Panc1 (cell line): ENCODE measurements at places on chromosomes 3 and 15.

DNA sequence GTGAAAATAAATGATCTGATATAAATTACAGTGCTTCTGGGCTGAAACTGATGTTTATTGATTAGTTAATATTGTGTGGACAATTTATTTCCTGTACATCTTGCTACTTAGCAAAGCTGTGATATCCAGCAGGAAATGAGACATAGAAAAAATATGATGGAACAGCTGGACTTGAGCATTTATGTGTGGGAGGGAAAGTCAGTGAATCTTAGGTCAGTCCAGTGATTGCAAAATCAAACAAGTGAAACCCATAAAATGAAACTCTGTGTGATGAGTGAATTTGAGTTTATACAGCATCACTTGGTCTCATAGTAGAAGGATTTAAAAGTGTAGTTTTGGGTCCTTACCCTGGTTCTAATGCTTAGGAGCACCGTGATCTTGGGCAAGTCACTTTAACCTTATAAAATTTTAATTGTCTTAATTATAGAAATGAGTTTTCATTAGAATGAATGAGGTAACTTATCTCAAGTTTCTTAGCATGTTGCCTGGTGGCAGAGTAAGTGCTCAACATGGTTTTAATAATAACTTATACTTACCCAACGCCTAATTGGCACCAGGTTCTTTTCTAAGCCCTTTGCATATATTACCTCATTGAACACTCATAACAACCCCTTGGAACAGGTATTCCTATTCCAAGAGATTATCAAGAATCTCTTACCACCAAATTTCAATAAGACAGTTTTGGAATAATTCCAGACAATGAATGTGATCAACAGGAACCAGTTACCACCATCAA lies 194.6 kb downstream of the ADAMTSL3 start:
- DNase-seq, result no peak

DNA sequence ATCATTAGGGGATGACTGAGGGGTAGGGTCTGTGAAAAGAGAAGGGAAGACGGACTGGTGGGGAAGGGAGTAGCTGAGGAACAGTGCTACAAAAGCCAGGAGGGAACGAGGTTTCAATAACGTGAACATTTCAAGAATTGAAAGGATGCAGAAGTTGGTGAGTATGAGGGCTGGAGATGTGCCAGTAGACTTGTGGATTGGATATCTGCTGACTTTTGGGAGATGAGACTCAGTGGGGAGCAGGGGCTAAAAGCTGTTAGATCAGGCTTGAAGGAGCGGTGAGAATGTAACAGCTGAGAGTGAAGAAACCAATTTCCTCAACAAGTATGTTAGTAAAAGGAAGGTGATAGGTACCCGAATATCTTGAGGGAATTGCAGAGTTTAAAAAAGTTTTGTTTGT lies 65.2 kb downstream of the GTPBP8 start:
- DNase-seq, result no peak

- no peak for DNase-seq
These were observed 14.4 kb upstream of the TMC3 start for GRCh38 chr15:81388436-81388770.

DNA sequence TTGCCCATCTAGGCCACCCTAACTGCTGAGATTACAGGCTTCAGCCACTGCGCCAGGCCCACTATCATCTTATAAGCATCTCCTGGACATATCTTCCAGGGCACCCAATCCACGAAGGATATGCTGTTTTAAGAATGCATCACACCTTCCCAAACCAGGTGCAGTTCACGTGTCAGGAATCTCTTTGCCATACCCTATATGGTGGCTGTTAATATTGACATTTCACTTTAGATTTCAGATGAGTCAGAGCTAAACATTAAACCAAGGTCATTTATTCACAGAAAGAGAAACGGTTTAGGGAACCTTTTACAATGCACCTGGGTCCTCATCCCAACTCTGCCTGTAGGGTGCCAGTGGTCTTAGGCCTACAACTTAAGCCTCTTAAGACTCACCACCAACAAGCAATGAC lies 85.7 kb downstream of the TBL1XR1 start:
- DNase-seq, result no peak

GRCh38 chr3:114290911-114291901 lies 2.6 kb upstream of the TIGIT start:
- DNase-seq, result peak; percentile 24

DNA sequence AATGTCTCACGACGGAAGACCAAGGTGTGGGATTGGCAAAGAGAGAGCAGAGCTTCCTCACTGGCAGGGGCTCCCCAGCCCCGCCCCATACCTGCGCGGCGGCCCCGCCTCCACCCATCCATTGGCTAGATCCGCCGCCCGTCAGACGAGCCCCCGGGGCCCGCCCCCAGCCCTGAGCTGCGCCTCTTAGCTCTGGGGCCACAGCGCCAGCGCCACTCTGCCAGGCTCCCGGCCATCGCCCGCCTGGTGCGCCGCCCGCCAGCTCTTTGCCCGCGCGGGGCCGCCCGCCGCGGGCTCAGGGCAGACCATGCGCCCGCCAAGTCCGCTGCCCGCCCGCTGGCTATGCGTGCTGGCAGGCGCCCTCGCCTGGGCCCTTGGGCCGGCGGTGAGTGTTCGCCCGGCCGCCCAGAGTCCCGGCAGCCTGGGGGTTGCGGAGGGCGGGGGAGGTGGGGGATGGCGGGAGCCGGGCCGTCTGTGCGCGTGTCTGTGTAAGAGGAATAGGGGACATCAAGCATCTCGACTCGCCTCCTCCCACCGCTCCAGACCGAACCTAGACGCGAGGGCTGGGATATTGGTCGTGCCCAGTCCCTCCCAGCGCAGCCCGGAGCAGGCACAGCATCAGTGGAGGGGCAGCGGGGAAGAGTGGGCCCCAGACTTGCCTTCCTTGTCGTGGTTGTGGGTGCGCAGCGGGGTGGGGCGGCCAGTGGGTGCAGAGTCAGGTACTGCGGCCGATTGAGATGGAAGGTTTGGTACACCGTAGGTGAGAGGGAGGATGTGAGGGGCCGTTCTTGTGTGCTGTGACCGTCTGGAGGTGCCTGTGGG lies at the start of gene VIPR1:
Gene VIPR1 (plus strand): TSS at position 215 of the 822 bp plus-strand sequence. CDS start 93 bp downstream, at position 308.
- DNase-seq, result no peak

DNA sequence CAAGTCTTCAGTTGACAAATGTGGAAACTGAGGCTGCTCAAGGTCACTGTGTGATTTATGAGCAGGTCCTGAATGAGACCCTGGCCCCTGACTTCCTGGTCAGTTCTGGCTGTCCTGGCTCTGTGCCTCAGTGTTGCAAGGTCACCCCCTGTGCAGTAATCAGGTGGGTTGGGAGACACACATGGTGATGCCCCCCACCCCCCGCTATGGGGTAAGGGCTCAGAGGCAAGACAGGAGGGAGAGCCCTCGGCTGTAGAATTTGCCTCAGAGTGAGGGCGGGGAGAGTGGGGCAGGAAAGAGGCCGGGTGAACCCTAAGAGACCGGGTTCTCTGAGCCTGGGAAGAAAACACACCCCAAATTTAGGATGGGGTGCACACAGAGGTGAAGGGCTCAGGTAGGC lies 98.5 kb downstream of the MEGF11 start:
- DNase-seq, result no peak

GRCh38 chr15:61621146-61621545 lies 392.0 kb upstream of the RORA start:
- DNase-seq, result no peak

GRCh38 chr3:146968204-146968651 lies 363.1 kb upstream of the PLSCR5 start:
- DNase-seq, result no peak

- DNase-seq, result no peak
These were observed 797 bp downstream of the MAP3K13 start for GRCh38 chr3:185363662-185364203.

DNA sequence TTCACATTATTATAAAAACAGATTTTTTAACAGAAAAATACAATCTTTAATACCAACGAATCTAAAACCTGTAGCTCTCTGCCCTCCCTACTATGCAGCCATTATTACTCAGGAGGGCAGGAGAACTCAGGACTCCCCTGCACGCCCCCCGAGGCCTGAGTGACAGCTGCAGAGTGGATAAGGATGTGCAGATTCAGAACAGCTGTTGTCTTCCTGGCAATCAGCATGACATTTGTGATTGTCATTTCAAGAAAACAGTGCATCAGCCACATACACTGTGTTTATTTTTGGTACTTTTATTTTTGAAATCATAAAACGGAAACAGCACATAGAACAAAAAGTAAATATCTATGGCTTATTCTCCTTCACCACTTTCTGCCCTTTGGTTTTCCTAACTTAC lies 450.8 kb downstream of the OCA2 start:
- DNase-seq, result no peak

DNA sequence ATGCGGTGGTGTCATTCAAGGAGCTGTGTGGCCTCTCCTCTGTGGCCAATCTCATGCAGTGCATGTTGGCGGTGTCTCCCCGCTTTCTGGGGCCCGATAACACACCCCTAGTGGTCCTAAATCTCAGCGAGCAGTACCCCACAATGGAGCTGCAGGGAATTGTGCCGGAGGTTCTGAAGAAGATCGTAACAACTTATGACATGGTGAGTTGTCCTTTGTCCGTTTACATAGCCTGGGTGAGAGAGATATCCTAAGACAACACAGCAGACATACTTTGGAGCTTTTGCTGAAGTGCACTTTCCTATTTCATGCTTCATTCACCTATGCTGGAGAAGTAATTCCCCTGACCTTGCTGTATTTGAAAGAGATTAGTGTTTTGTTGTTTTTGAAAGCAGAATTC lies 130.0 kb downstream of the PLCL2 start:
- no peak for DNase-seq

DNA sequence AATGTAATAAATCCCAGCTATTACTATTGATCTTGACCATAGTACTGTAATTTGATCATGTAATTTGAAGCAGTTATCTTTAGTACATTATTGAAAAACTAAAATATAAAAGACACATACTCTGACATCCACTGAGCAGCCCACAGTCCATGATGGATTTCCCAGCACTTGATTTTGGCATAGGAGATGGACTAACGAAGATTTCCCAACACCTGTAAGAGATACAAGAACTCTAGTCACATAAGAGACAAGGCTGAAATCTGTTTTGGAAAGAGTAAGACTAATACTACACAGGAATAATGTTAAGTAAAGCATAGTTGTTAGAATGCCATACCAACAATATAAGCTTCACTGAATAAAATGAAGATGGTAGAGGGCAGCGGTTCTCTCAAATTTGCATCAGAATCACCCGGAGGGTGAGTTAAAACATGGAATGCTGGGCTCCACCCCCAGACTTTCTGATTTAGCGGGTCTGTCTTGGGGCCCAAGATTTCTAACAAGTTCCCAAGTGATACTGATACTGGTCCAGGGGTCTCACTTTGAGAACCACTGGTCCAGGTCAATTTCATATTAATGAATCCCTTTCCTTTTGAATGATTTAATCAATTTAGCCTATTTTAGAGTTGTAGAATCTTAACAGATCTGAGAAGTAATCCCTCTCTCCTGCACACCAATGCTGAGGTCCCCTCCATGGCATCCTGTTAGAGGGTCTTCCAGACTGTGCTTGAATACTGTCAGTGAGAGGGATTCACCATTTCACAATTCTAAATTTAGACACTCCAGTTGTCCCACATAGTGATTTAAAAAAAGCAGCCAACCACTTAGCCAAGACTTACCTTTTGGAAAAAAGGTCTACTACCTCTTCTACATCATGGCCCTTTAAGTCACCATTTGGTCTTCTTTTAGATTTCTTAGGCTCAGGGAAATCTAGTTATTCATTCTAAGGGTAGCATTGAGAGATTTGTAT lies 11.5 kb downstream of the RABL3 start:
- no peak for DNase-seq

DNA sequence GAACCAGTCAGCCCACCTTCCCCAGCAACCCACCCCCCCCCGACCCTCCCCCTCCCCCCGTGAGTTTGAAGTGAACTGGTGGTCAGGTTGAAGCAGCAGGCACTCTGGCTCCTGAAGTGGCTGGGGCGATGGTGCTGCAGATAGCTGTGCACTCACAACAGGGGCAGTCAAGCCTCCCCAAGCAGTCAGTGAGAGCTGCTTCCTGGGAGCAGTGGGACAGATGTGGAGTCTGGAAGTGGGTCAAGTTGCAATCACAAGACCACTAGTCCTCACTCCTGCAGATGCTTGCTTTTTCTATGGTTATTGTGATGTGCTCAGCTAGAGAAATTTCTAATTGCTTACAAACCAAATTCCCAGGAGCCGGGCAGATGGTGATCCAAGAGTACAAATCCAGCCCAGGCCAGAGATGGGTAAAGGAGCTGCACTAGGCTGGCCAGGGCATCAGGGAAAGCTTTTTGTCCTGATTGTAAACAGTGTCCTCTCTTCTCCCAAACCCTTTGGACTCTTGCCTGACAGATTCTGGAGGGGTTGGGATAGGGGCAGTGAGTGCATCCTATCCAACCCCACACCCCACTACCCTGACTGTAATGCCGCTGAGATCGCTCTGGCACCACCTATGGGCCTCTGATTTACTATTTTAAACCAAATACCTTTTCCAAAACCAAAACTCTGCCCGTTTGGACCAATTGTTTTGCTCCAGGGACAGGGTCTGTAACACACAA lies 9.8 kb upstream of the CLPX start:
- DNase-seq, result no peak

- DNase-seq, result no peak
These were observed 13.1 kb upstream of the CP start for GRCh38 chr3:149234671-149235245.
